ENCODE measurements at places on chromosomes 1 and 21. TPM values are rescaled to one million over a fixed set of nuclear protein-coding genes. Genes with fewer than 3 reads are reported as not detected.

Gene GPR37L1
- not detected for total RNA-seq

Gene PRRC2C
- 34.0 TPM for total RNA-seq

Gene CYP4Z1
- total RNA-seq, result not detected

Gene KRTAP10-11
- total RNA-seq, result not detected

Gene NUP210L
- not detected for total RNA-seq

Gene FCRL2
- total RNA-seq, result not detected

Gene SPRR5
- total RNA-seq, result not detected

Gene AMY1B
- not detected for total RNA-seq

Gene MYOC
- not detected for total RNA-seq

Gene TLR5
- not detected for total RNA-seq

Gene TRNAU1AP
- 32.6 TPM for total RNA-seq

Gene HFM1
- total RNA-seq, result not detected

Gene TFAP2E
- total RNA-seq, result not detected

Gene BMP8A
- total RNA-seq, result 1.2 TPM

Gene TOR1AIP2
- total RNA-seq, result 77.3 TPM

Gene ANGPTL7
- not detected for total RNA-seq

Gene SCP2
- total RNA-seq, result 178 TPM

Gene UMODL1
- not detected for total RNA-seq

Gene ELAVL4
- not detected for total RNA-seq

Gene NOS1AP
- total RNA-seq, result 0.29 TPM

Gene PLA2G2F
- not detected for total RNA-seq

Gene OTUD7B
- total RNA-seq, result 5.5 TPM

Gene KRTAP19-1
- total RNA-seq, result not detected

Gene PLA2G5
- not detected for total RNA-seq

Gene ABCA4
- total RNA-seq, result under 0.01 TPM

Gene SIPA1L2
- total RNA-seq, result 0.86 TPM

Gene CIART
- 1.8 TPM for total RNA-seq

Gene CFAP45
- total RNA-seq, result not detected

Gene TNNT2
- not detected for total RNA-seq

Gene MNDA
- total RNA-seq, result not detected

Gene TMEM39B
- 7.8 TPM for total RNA-seq

Gene GNG12
- total RNA-seq, result 140 TPM

Gene PRKAA2
- 0.53 TPM for total RNA-seq

Gene FCGR3A
- not detected for total RNA-seq

Gene LCE1E
- not detected for total RNA-seq

Gene OR2L13
- not detected for total RNA-seq

Gene CFAP410
- total RNA-seq, result 17.0 TPM

Gene AKIRIN1
- total RNA-seq, result 35.2 TPM

Gene ABCG1
- total RNA-seq, result not detected

Gene C1QC
- total RNA-seq, result not detected

Gene PLA2G2D
- total RNA-seq, result not detected

Gene RGSL1
- total RNA-seq, result not detected

Gene FAM78B
- total RNA-seq, result 0.29 TPM

Gene CYP4X1
- total RNA-seq, result not detected

Gene B3GALT2
- 0.53 TPM for total RNA-seq

Gene CRP
- total RNA-seq, result not detected

Gene PEX19
- total RNA-seq, result 111 TPM

Gene GNL2
- total RNA-seq, result 28.5 TPM

Gene CELF3
- 0.86 TPM for total RNA-seq

Gene SLC9C2
- not detected for total RNA-seq

Gene GJA8
- total RNA-seq, result not detected

Gene TBX15
- not detected for total RNA-seq

Gene CMPK1
- 100 TPM for total RNA-seq

Gene LPAR3
- 3.7 TPM for total RNA-seq

Gene TNFRSF25
- 2.0 TPM for total RNA-seq

Gene C8B
- total RNA-seq, result not detected

All from myometrial cell (primary cell).